ENCODE measurements at places on chromosomes 1 and 21.

DNA sequence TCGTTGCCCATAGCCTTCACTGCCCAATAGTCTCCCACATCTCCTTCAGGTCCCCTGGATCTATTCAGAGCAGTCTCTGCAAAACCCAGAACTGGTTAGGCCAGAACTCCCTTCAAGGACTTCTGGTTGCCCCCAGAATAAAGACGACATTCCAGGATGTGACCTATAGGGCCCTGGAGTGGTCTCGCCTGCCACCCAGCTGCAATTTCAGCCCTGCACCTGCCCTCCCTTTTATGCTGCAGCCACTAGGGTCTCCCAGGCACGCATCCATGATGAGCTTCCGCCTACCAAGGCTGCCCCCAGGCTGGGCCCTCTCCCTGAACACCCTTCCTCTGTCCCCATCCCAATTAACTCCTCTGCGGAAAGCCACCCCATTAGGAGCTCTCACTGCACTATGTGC is 7.2 kb upstream of the TSPEAR start:
- no peak for DNase-seq

DNA sequence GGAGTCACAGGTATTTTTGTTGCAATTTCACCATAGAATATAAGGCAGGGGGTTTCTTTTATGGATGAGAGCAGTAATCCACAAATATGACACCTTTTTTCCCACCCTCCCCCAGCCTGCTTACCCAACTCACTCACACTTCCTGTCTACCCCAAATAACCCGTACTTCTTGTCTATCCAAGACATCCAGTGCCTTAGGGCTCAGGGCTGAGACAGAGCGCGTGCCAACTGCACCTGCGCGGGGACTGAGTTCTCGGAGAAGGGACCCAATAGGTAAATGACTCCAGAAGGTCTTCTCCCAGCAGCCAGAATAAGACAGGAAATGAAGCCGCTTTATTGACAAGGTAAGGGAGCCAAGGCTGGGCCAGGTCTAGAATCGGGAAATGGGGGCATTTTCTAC is 369.1 kb downstream of the SIPA1L2 start:
- DNase-seq = no peak

- no peak for DNase-seq
These were observed 14.0 kb upstream of the ZNF697 start for GRCh38 chr1:119662034-119662437.

DNA sequence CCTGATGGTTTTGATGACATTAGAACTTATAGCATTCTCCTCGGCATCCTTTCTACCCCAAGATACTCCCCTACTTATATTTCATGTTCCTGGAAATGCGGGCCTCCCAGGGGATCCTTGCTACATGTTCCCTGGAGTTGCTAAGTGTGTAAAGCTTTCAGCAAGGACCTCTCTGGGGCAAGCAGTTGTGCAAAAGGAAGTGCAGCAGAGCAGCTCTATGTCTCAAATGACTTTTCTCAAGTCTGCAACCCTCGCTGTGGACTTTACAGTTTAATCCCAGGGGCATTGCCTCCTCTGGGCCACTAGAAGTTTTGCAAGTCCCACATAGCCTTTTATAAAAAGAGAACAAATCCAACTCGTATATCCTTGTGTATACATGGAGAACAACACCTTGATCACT is 20.8 kb upstream of the MNDA start:
- no peak for DNase-seq

GRCh38 chr21:42515708-42516502 is 2.3 kb downstream of the SLC37A1 start:
- DNase-seq = no peak

DNA sequence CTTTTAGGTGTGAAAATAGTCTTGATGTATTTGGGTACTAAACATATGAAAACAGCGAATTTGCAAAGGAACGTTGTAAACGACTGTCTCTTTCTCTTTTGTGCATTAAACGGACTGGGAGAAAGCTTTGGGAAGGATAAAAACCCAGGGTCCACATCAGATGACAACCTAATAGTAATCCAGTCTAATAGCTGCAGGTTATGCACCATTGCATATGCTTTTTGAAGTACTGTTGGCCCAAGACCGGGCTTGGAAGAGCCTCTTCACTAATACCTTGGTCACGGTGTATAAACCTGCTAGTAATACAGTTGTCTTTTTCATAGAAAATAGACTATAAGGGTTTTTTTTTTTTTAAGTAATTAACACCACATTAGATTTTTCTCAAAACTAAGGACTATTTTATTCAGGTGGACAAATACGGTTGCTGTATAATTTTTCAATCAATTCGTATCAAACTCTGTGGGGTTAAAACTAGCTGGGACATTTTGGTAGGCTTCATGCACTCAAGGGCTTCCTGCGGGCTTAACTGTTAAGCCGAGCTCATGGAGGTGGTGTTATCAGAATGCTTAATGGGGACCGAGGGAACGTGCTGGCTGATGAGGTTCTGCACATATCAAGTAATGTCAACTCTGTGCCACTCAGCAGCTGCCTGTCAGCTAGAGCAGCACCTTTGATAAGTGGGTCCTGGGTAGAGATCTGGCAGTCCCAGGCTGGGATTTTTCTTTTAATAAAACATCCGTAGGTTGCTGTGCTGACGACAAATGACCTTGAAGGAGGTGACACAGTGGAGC is 2.1 kb downstream of the RYR2 start:
- DNase-seq = no peak

DNA sequence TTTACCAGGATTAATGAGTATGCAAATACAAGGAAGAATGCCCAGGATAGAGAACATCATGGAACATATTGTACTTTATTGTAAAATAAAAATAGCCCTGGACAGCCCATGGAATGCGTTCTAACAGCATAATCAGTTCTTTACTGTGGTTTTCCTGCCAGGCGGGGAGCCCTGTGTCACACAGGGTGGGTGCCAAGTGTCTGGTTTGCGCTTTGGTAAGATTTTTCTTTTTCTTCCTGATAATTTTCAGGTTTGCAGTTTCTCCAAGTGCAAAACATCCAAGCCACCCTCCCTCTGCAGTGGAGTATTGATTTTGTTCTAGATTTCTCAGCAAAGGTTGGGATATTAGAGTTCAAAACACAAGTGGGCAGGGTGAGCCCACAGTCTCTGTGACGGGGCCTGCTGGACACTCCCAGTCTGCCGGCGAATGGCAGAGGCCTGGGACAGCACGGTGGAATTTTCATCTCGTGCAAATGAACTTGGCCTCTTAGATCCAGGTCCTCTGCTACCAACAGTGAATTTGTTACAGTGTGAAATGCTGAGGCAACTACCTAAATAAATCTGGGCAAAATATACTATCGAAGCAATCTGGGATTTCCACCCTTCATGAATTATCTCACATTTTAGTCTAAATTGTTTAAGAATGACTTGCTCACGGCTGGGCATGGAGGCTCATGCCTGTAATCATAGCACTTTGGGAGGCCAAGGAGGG is 15.6 kb upstream of the KCNJ15 start:
- no peak for DNase-seq

- DNase-seq = no peak
These were observed 125.9 kb downstream of the DMRTB1 start for GRCh38 chr1:53585129-53585528.

DNA sequence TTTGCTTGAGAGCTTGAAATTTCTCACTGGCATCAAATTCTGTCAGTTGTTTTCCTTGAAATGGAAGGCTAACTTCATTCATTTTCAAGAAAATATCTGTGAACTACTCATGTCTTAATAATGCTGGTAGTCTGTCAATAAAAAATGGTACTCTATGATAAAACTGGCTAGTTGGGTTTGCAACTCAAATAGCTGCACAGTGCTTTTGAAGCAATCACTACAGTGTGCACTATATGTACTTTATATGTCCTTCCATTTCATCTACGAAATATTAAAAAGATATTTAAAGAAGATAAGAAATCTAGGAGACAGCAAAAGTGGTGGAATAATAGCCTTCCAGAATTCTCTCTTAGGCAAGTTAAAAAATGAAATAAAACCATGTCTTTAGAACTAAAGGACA is 39.9 kb upstream of the ZNHIT6 start:
- DNase-seq = no peak

GRCh38 chr1:73783352-73783751 is 414.6 kb downstream of the LRRIQ3 start:
- no peak for DNase-seq

- no peak for DNase-seq
These were observed 21.1 kb downstream of the C1orf115 start for GRCh38 chr1:220711056-220711809.

GRCh38 chr1:93330196-93330595 is 15.5 kb upstream of the DR1 start:
- DNase-seq = no peak

GRCh38 chr1:23559136-23559984 is at the start of gene ID3:
Gene ID3 (minus strand): TSS chr1:23559501. CDS start chr1:23559426, 75 bp downstream.
- DNase-seq = peak; percentile 87

DNA sequence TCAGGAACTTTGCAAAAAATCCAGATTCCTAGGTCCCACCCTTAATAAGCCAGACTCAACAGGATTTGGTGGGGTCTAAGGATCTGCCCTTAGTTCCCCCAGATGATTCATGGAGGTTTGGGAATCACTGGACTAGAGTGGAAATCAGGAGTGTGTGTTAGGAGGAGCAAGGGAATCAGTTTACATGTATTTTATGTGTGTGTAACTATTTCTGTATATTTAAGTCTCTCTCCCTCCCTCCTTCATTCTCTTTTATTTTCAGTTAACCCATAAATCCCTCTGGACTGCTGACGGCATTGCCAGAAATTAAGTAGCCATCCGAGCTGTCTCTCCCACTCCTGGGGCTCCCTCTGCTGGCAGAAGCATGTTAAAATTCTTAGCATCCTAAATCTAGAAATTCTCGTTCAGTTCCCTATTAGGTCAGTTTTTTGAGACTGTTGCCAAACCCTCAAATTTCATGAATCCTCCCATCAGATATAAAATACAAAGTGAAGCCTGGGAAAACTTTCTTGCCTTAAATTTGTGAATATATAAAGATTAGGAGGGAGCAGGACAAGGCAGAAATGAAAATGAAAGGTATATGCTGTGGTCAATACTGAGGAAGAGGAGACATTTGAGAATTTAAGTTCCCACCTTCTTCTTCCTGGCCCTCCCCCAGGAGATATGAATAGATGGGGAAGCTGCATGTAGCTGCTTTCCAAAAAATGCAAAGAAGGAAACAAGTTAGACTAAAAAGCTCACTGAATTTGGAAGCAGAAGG is 11.7 kb upstream of the HSD11B1 start:
- peak; percentile 81 for DNase-seq

- DNase-seq = no peak
These were observed 268.6 kb downstream of the KAZN start for GRCh38 chr1:14866911-14867612.

GRCh38 chr1:151680391-151680790 is 36.2 kb downstream of the CELF3 start:
- no peak for DNase-seq

- no peak for DNase-seq
These were observed 6.1 kb downstream of the ATP1A1 start for GRCh38 chr1:116379057-116379630.

GRCh38 chr1:47459253-47459788 is 21.5 kb downstream of the FOXD2 start:
- DNase-seq = no peak

DNA sequence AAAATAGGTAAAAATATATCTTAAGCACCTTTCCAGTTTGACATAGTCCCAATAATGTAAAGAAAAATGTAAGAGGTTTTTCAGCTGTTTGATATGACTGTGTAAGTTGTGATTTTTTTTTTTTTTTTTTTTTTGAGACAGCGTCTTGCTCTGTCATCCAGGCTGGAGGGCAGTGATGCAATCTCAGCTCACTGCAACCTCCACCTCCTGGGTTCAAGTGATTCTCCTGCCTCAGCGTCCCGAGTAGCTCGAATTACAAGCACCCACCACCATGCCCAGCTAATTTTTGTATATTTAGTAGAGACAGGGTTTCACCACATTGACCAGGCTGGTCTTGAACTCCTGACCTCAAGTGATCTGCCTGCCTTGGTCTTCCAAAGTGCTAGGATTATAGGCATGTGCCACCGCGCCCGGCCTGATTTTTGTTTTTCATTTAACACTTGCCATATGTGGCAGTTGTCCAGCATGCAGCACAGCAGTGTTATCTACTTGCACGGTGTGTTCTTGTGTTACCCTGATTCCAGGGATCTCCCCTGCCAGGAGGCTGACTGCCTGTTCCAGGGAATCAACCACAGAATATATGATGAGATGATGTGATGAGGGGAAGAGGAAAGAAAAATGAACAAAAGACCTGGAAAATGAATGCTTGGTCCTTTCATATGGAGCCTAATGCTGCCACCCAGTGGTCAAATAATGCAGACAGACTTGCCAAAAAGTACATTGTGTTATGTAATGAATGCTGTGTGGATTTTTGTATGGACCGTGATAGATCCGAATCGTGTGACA is 79.0 kb downstream of the RAVER2 start:
- DNase-seq = peak; percentile 40

DNA sequence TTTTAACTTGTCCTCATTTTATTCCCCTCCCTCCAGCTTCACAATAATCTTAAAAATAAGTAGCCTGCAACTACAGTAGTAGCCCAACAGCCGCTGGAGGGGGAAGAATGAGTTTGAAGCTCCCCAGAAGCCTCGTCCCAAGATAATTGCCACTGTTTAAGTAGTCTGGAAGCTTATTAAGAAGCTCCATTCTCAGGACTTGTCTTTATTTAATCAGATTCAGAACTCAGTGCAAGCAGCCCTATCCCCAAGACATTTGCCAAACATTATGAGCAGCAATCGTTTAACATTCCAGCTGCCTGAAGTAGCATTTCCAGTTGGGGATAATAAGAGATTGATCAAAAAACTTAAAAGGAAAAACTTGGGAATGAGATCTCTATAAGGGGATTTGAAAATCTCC is 106.0 kb downstream of the URB2 start:
- no peak for DNase-seq

DNA sequence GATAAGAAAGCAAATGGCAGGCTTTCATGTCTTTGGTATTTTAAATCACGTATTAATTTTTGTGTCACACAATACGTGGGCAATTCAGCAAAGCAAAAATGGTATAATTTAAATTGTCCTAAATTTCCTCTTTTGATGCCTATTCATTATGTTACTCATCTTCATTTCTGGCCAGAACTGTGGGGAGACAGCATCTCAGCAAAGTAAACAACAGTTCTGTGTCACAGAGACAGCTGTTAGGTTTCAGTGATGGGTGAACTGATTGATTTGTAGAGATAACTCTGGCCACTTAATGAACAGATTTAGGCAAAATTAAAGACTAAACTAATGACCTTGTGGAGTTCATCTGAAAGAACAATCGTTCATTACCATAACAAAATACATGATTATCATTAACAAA is 49.2 kb downstream of the FH start:
- no peak for DNase-seq

- DNase-seq = no peak
These were observed 60.9 kb downstream of the TBX19 start for GRCh38 chr1:168341483-168341975.

- no peak for DNase-seq
These were observed 774 bp upstream of the WDTC1 start for GRCh38 chr1:27233667-27234048.

GRCh38 chr1:67705735-67706453 is 20.9 kb downstream of the GADD45A start:
- DNase-seq = no peak

- no peak for DNase-seq
These were observed 29.2 kb downstream of the SOX13 start for GRCh38 chr1:204102029-204102611.

GRCh38 chr1:177571076-177571475 is 398.8 kb downstream of the SEC16B start:
- DNase-seq = no peak

Data from NCI-H1048 (cell line).